ENCODE measurements at places on chromosomes 1 and 21.
A peak's percentile ranks its signal among the peaks of the same experiment; 100 is the strongest.

DNA sequence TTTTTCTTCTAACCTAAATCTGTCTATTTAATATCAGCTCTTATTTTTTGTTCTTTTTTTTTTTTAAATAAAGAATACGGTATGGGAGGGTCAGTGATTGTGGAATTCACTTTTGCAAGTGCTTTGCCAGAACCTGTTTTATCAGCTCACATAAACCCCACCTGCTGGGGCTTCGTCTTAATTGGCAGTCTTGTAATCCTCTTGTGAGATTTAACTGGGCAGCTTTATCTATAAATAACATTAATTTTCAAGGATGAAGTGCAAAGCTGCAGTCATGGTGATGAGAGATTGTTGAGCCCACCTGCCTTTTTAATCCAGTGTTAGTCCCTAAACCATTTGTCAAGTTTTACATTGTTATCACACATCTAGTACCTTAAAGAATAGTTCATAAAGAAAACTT is 18.2 kb upstream of the PDC start:
- no peak for DNase-seq

GRCh38 chr1:72007312-72007711 is 275.0 kb downstream of the NEGR1 start:
- no peak for DNase-seq

DNA sequence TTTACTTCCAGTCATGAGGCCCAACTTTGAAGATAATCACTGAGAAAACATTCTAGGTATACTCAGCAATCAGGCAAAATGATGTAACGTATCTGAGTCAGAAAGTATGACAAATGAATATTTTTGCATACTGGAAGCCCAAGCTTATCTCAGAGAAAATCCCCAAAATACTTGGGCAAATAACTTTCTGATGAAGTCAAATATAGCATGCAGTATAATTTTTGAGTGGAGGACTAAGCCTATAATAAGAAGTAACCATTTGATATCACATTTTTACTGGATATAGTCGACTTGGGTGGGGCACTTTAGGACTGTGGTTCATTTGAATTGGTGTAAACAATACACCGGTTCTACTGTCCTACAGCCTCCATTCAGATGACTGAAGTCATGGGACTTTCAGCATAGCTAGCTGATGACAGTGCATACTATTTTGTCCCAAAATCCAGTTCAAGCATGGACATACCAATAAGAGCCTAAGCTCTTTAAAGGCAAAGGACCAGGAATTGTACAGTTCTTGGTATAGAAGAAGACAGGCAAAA is 2.3 kb upstream of the GADD45A start:
- peak; percentile 85 for DNase-seq

DNA sequence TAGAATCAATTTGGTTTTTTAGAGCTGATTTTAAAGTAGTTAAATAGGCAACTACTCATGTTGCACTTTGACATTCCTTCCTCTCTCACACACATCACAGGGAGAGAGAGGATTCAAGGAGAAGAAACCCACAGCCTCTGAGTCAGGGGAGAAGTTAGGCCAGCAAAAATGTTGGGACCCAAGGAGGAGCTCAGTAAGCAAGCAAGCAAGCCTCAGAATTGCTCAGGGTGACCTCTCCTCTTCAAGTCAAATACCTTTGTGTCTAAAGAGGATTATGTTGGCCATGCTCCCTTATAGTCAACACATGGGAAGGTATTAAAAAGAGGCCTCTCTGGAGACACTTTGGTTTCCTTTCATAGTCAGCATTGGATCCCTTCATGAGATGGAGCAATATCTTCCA is 80.5 kb upstream of the WARS2 start:
- DNase-seq: no peak

DNA sequence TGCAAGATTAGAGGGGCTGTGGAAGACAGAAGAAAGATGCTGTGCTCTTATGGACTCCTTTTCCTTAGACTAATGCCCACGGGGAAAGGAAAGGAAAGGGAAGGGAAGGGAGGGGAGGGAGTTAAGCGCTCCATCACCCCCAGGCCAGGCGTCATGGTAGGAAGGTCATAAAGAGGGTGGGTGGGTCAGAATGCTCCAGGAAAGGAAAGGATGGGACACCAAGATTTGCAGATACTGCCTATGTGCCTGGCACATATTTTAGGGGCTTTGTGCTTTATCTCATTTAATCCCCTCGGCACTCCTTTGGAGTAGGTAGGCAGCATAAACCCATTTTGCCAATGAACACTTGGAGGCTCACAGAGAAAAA is 41.4 kb downstream of the MAB21L3 start:
- no peak for DNase-seq

GRCh38 chr1:184701816-184702215 is 52.8 kb downstream of the EDEM3 start:
- DNase-seq: no peak

GRCh38 chr1:88276163-88276562 is 407.9 kb upstream of the PKN2 start:
- peak; percentile 13 for DNase-seq

GRCh38 chr1:8495928-8496401 is 178.1 kb downstream of the SLC45A1 start:
- DNase-seq: no peak

GRCh38 chr1:165899461-165899941 is 72.1 kb downstream of the UCK2 start:
- DNase-seq: no peak

- DNase-seq: peak; percentile 9
These were observed 405.0 kb upstream of the POU3F1 start for GRCh38 chr1:38451541-38451993.

DNA sequence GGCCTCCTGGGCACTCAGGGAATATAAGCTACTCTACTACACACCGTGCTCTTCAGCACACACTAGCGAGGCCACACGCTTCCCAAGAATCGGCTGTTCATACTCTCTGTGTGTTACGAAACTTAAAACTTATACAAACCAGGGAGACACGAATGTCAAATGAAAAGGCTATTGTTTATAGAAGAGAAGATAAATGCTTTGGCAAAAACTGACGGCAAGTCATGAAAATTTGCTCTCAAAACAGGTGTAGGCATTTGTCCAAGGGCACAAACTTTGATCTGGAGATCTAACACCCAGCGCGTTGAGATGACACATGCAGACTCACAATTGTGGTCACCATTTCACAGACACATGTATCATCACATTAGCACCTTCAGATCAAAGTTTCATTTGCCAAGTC is 46.1 kb downstream of the USP48 start:
- DNase-seq: no peak

GRCh38 chr1:66168467-66168887 is 365.5 kb upstream of the SGIP1 start:
- peak; percentile 26 for DNase-seq

DNA sequence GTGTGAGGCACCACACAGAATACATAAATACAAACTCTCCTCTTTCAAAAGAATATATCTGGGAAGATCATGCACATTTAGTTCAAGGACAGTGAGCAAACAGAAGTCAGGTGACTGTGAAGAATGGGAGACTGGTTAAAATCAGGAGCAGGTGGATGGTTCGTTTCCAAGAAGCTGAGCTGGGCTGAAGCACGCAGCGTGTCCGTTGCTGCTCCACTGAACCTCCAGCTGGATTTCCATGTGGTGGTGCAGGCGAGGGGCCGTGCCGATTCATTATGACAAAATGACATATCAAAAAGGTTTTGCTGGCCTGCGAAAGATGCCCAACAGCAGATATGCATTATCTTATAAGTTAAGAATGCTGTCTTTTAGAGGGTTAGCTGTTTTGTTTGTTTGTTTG is 66.0 kb downstream of the OLIG1 start:
- no peak for DNase-seq

GRCh38 chr1:160062230-160062532 is 7.8 kb downstream of the KCNJ10 start:
- no peak for DNase-seq

- DNase-seq: no peak
These were observed 294.5 kb downstream of the RRAGC start for GRCh38 chr1:38565020-38565491.

GRCh38 chr1:115620453-115620852 is 21.3 kb upstream of the VANGL1 start:
- no peak for DNase-seq

- DNase-seq: no peak
These were observed 86.3 kb downstream of the NKAIN1 start for GRCh38 chr1:31153423-31153822.

- no peak for DNase-seq
These were observed 248.1 kb upstream of the RAB4A start for GRCh38 chr1:229022595-229023333.

GRCh38 chr1:44050261-44050660 is 19.0 kb upstream of the SLC6A9 start:
- no peak for DNase-seq

GRCh38 chr1:177505905-177506590 is 335.3 kb downstream of the BRINP2 start:
- no peak for DNase-seq

DNA sequence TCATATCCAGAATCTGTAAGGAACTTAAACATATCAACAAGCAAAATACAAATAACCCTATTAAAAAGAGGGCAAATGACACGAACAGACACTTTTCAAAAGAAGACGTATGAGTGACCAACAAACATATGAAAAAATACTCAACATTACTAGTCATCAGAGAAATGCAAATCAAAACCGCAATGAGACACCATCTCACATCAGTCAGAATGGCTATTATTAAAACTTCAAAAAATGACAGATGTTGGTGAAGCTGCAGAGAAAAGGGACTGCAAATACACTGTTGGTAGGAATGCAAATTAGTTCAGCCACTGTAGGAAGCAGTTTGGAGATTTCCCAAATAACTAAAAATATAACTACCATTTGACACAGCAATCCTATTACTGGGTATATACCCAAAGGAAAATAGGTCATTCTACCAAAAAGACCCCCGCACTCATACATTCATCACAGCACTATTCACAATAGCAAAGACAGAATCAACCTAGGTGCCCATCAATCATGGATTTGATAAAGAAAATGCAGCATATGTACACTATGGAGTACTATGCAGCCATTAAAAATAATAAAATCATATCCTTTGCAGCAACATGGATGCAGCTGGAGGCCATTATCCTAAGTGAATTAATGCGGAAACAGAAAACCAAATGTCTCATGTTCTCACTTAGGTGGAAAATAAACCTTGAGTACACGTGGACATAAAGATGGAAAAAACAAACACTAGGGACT is 230.1 kb upstream of the RAB4A start:
- no peak for DNase-seq

DNA sequence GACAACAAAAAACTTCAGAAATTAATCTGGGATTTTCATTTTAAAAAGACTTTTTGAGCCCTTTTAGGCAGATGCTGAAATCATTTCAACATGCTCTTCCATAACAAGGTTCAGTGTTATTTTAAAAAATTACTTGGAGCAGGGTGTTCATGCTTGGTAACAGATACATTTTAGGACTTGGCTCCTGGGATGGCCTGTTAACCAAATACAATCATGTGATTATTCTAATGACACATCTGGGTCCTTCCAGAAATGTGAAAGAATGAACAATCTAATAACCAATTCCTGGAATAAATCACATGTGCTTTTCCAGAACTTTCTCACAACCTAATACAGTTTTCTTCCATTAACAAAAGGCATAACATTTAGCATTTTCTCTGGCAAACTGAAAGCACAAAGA is 379.8 kb upstream of the RUNX1 start:
- no peak for DNase-seq

- DNase-seq: no peak
These were observed 418 bp downstream of the DDX20 start for GRCh38 chr1:111756124-111756513.

DNA sequence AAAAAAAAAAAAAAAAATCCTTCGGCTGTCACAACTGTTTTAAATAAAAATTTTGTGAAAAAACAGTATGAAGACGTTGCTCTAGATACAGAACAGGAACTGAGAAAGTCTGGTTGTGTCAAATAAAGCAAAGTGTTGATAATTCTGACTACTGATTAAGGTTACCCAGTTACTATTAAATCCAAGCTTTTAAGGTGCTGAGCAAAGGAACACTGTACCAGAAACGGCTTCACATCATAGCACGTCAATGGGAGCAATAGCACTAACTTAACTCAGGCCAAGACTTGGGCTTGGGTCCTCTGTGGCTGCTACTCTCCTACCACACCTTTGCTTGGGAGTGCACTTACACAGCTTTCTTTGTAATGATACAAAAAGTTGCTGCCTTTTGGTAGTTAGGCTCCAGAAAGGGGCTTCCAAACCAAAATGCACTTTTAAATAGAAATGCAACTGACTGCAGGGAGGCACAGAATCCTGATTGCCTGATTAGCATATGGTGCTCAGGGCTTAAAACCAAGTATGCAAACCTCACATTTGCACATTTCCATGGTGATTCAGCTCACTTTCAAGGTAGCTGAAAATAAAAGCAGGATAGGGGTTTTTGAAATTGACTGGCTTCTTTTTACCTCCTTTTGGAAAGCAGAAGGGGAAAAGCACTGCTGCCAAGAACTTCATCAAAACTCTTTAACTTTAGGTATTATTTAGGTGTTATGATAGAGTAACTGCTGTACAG is 6.3 kb downstream of the MCL1 start:
- DNase-seq: no peak

DNA sequence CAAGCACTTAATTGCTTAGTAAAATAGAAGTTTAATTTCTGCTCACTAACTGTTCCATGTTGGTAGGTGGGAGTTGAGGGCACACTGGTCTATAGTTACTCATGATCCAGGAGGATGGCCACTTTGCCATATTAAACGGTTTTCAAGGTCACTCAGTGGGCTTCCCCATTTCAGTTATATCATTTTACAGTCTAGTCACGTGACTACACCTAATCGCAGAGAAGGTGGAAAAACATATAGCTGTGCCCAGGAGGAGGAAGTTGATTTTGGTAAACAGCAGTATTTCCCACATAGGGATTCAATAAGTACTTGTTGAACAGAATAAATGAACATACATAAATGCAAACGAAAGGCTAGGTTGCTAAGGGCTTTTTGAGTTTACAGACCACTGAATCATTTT is 541.1 kb upstream of the CAMK1G start:
- DNase-seq: no peak

GRCh38 chr1:167717351-167717750 is 4.4 kb upstream of the MPZL1 start:
- peak; percentile 25 for DNase-seq

GRCh38 chr1:187053876-187054275 is 225.1 kb downstream of the PLA2G4A start:
- DNase-seq: no peak

GRCh38 chr1:78096017-78096416 is 50.3 kb downstream of the GIPC2 start:
- DNase-seq: no peak

- no peak for DNase-seq
These were observed 993 bp upstream of the DSCAM start for GRCh38 chr21:40847951-40848350.

- DNase-seq: no peak
These were observed 57.6 kb upstream of the FMO3 start for GRCh38 chr1:171032822-171033702.
